ENCODE measurements at places on chromosomes 7 and 10. TPM values are rescaled to one million over a fixed set of nuclear protein-coding genes. Genes with fewer than 3 reads are reported as not detected.

- DNase-seq: no peak
Measured at GRCh38 chr7:27647046-27647445, 15.6 kb downstream of the HIBADH start.

GRCh38 chr7:102933763-102934162, 21.0 kb downstream of the LRRC17 start:
- DNase-seq: peak; percentile 88

GRCh38 chr7:141281311-141281710, 207.4 kb downstream of the TMEM178B start:
- DNase-seq: no peak

Gene AGR2
- total RNA-seq: not detected

Gene GNGT1
- not detected for total RNA-seq
